ENCODE measurements at places on chromosomes 13 and 19. TPM values are rescaled to one million over a fixed set of nuclear protein-coding genes. Genes with fewer than 3 reads are reported as not detected.

DNA sequence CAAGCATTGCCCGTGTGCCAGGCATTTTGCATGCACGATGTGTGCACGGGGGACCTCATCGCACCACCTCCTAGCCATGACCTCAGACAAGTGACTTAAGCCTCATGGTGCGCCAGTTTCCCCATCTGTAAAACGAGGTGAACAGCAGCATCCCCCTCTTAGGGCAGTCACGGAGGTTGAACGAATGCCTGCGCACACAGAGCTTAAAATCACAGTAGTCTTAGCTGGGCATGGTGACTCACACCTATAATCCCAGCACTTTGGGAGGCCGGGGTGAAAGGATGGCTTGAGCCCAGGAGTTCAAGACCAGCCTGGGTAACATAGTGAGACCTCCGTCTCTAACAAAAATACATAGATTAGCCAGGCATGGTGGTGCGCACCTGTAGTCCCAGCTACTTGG is 48.6 kb downstream of the PIN1 start:
- no peaks in the 10 kb centered on the region for H3K27me3 ChIP-seq
- no peak for DNase-seq
- H3K4me3 ChIP-seq = no peak overlapping the region
- no peaks in the 10 kb centered on the region for H3K36me3 ChIP-seq
- H3K4me1 ChIP-seq = no peaks in the 10 kb centered on the region

GRCh38 chr19:49887665-49888509 is 8.8 kb downstream of the IL4I1 start:
- peaks cover 10% of the 10 kb centered on the region for H3K36me3 ChIP-seq
- H3K4me1 ChIP-seq = peaks cover 4% of the 10 kb centered on the region
- DNase-seq = no peak
- no peak overlapping the region for H3K27ac ChIP-seq
- no peaks in the 10 kb centered on the region for H3K27me3 ChIP-seq

Gene MAMSTR
- 1.2 TPM for total RNA-seq

Gene SERP2
- total RNA-seq = 1.6 TPM

- no peaks in the 10 kb centered on the region for H3K27me3 ChIP-seq
- H3K4me1 ChIP-seq = no peaks in the 10 kb centered on the region
- H3K4me3 ChIP-seq = no peak overlapping the region
- no peaks in the 10 kb centered on the region for H3K36me3 ChIP-seq
- DNase-seq = no peak
- H3K27ac ChIP-seq = no peak overlapping the region
Observed at GRCh38 chr13:44506719-44507118, 69.4 kb downstream of the TSC22D1 start.

GRCh38 chr19:49398001-49398615 is 10.1 kb downstream of the KASH5 start:
- no peaks in the 10 kb centered on the region for H3K36me3 ChIP-seq
- no peak overlapping the region for H3K27ac ChIP-seq
- no peak for DNase-seq

DNA sequence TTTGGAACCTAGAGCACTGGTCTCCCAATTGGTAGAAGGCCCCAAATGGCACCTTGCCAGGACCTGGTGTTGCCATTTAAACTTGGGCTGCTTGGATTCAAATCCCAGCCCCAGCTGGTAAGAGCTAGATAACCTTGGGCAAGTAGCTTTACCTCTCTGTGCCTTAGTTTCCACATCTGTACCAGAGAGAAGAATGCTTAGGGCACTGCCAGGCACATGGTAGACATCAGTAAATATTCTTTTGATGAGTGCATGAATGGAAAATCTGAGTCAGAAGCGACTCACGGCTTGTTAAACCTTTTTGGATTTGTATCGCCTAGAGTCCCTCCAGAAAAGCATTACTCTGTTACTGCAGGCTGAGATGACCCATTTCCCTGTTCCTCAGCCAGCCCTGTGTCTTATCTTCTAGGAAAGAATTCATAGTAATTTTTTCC is 90.9 kb downstream of the SIPA1L3 start:
- H3K4me3 ChIP-seq = no peak overlapping the region
- no peaks in the 10 kb centered on the region for H3K4me1 ChIP-seq
- no peak for DNase-seq

Gene ZNF296
- total RNA-seq = 3.4 TPM

GRCh38 chr13:44157606-44158005 is 216.0 kb upstream of the SERP2 start:
- H3K27ac ChIP-seq = no peak overlapping the region
- no peaks in the 10 kb centered on the region for H3K36me3 ChIP-seq
- peaks cover 5% of the 10 kb centered on the region for H3K4me1 ChIP-seq
- no peak for DNase-seq
- no peaks in the 10 kb centered on the region for H3K27me3 ChIP-seq

DNA sequence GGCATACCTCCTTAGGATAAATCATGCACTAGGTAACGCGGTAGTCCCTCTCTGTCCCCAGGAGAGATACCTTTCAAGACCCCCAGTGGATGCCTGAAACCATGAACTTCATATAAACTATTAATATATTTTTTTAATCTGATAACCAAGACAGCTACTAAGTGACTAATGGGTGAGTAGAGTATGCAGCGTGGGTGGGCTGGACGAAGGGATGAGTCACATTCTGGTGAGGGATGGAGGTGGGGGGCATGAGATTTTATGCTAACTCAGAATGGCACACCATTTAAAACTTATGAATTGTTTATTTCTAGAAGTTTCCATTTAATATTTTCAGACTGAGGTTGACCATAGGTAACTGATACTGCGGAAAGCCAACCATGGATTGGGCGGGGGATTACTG is 46.2 kb downstream of the CDK8 start:
- no peak overlapping the region for H3K27ac ChIP-seq
- no peak overlapping the region for H3K4me3 ChIP-seq
- H3K36me3 ChIP-seq = no peaks in the 10 kb centered on the region
- no peak for DNase-seq

Gene CDC34
- 93.4 TPM for total RNA-seq

DNA sequence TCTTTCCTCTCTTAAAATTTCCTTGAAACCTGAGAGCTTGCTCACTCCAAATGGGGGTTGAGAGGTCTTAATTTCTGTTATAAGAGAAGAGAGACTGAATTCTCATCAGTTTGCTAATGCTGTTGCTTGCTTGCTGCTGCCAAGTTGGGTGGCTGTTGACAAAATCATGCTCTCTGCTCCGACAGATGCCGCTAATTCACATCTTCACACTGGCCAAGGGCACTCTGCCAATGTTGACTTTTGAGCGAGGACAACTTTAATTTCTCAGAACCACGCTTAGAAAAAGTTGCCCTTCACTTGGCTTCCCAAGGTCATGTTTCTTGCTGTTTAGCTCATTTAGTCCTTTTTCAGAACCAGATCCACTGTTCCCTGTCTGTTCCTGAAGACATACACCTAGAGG is 402.9 kb downstream of the HS6ST3 start:
- H3K36me3 ChIP-seq = no peaks in the 10 kb centered on the region
- no peaks in the 10 kb centered on the region for H3K27me3 ChIP-seq
- H3K4me1 ChIP-seq = no peaks in the 10 kb centered on the region
- no peak overlapping the region for H3K4me3 ChIP-seq
- no peak overlapping the region for H3K27ac ChIP-seq
- DNase-seq = no peak

DNA sequence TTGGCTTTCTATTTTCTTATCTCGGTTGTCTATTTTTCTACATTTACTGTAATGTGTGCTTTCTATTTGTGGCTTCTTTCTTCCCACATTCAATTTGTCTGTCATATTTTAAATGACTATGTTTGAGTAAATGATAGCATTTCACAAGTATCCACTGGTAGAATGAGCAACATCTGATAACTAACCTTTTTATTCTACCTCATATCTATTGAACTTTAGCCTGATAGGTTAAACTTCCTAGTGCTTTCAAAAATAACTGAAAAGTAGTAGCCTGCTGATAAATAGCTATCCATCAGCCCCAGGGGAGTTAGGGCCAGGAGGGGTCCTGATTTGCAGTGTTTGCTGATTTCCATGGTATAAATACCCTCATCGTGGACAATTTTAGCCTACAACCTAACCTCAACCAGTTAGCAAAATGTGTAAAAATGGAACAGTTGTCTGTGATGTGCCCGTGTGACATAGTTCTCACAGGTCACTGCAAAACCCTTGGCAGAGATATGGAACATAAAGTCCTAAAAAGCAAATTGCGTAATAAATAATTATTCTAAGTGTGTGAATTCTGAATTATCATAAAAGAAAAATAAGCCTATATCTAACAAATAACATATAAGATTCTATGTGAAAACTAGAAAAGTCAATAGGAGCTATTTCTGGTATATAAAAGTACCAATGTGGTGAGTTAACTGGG is 32.1 kb downstream of the KCTD12 start:
- no peaks in the 10 kb centered on the region for H3K4me1 ChIP-seq
- H3K4me3 ChIP-seq = no peak overlapping the region
- no peaks in the 10 kb centered on the region for H3K36me3 ChIP-seq
- DNase-seq = no peak
- no peaks in the 10 kb centered on the region for H3K27me3 ChIP-seq

Gene C19orf18
- 0.86 TPM for total RNA-seq

GRCh38 chr13:37001921-37002250 is 1.3 kb downstream of the EXOSC8 start:
- H3K4me3 ChIP-seq = peak overlapping the region; percentile 84
- no peaks in the 10 kb centered on the region for H3K27me3 ChIP-seq
- H3K4me1 ChIP-seq = peaks cover 7% of the 10 kb centered on the region
- no peak overlapping the region for H3K27ac ChIP-seq
- no peak for DNase-seq
- peaks cover 18% of the 10 kb centered on the region for H3K36me3 ChIP-seq

Measured in colonic mucosa (tissue), 4 donors.